Adrenal gland (tissue), 19 donors: ENCODE measurements at places on chromosomes 2 and 18. TPM values are rescaled to one million over a fixed set of nuclear protein-coding genes. Genes with fewer than 3 reads are reported as not detected.

AKAIN1 gene
- 9.7 TPM for polyA plus RNA-seq

AQP12A gene
- polyA plus RNA-seq = not detected

ANTXR1 gene
- polyA plus RNA-seq = 279 TPM

KDSR gene
- polyA plus RNA-seq = 36.7 TPM

MAPK4 gene
- 16.3 TPM for polyA plus RNA-seq

ZNF638 gene
- polyA plus RNA-seq = 80.8 TPM

ACADL gene
- polyA plus RNA-seq = 0.64 TPM
